NCI-H1930 (cell line): ENCODE measurements at places on chromosomes 13 and 19.

DNA sequence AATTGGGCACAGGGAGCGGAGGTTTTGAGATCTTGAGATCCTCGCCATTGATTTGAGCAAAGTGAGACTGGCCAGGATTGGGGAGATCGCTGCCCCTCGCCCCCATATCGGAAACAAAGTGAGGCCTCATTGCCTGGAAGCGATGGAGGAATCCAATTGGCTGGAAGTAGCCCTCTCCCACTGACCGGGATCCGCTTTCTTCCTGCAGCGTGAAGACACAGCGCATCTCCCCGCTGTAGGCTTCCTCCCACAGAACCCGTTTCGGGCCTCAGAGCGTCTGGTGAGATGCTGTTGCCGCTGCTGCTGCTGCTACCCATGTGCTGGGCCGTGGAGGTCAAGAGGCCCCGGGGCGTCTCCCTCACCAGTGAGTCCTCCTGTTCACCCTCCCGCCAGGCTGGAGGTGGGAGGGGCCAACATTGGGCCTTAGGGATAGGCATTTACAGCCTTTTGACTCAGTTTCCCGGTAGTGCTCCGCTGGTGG lies 438 bp downstream of the PRKCSH start:
- no peak for DNase-seq

DNA sequence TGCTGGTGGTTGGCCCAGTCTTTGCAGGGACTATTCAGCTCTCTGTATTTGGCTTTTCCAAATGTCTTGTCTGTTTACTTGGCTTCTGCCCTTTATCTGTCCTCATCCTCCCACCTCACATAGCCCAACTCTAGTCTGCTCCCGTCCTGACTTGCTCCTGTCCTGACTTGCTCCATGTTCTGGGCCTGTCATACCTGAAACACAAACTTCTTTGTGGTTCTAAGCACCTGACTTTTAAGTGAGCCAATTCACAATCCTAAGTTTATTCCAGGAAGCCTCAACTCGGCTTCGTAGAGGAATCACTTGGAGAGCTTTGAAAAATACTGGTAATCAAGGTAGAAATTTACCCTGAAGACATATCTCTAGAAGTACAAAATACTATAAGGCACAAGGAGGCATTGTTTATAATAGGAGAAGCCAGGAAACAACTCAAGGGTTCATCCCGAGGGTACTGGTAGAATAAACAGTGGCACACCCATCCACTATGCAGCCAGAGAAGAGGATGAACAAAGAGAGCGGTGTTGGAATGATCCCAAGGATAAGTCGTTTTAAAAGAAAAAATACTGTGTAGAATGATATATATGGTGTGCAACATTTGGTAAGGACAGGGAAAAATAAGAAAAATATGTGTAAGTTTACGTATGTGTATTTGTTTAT lies 284.5 kb downstream of the FGF14 start:
- DNase-seq, result no peak

DNA sequence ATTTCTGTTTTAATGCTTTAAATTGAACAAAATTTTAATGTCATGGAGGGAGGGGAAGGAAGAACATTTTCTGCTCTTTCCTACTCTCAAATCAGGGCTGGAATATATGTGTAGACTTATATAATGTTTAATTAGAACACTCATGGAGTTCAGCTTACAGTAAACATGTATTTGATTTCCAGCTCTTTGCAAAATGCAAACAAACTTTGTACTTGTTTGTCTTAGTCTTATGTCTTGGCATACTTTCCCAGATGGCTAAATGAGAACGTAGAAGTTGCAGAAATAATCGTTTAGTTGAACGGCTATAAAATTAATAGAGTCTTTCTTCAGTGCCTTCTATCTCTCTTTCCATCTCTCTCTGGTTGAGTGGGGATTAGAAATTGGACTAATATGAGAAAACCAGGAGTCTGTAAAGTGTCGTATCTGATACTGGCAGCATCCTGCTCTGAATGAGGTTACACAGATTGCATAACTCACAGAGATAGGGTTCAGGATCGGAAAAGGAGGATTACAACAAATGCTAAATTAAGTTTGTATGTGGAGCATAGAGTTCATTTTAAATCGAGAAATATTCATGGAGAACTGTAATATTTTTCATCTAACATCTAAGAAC lies 82.3 kb downstream of the FGF9 start:
- no peak for DNase-seq

DNA sequence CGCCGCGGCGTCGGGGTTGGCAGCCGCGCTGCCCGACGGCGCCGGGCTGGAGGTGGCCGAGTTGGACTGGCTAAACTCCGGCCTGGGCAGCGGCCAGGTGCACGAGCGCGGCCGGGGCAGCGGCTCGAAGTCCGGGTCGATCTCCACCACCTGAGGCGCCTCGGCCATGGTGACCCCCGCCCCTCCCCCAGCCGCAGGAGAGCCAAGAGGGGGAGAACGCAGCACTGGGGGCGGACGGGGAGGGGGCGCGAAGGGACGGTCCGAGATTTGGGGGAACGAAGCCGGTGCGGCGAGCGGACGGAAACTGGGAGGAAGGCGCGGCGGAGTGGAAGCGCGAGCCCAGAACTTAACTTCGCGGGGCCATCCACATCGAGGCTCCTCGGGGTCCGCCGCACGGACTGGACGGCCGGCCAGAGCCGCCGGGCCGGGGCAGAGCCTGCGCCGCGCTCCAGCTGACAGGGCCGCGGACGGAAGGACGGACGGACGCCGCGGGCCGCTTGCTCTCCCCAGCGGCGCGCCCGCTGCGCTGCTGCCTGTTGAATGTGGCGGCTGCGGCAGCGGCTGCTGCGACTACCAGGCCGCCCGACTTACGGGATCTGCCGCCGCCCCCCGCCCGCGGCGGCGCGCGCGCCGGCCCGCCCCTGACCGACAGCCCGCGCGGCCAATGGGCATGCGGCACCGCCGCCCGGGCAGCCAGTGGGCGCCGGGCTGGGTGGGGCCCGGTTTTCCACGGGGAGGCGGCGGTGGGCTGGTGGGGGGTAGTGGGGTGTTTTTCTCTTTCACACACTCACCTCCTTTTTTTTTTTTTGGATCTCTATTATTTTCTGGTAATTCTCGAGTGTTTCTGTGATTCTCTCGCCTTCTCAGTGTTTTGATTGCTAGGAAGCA lies at the start of gene FOXO1:
Gene FOXO1, minus strand, starts transcription at position 597 of the 888 bp plus-strand sequence. Its CDS starts 429 bp downstream, at position 168.
- DNase-seq, result peak; percentile 88

DNA sequence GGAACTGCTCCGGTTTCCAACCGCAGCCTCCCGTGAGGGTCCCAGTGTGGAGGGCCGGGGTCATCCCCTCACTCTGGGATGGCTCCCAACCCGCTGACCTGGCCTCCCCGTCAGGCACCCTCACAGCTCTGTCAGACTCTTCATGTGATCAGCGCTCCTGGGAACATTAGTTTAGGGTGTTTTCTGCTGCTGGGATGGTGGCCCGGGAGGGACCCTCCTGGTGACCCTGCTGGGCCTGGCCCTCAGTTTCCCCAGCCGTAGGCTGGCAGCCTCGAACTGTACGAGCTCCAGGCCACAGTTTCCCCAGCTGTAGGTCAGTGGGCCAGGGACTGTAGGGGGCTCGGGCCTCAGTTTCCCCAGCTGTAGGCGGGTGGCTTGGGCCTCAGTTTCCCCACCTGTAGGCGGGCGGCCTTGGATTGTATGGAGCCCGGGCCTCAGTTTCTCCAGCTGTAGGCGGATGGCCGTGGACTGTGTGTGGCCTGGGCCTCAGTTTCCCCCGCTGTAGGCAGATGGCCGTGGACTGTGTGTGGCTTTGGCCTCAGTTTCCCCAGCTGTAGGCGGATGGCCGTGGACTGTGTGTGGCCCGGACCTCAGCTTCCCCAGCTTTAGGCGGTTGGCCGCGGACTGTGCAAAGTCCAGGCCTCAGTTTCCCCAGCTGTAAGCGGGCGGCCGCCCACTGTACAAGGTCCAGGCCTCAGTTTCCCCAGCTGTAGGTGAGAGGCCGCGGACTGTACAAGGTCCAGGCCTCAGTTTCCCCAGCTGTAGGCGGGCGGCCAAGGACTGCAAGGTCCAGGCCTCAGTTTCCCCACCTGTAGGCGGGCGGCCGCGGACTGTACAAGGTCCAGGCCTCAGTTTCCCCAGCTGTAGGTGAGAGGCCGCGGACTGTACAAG lies 1.3 kb upstream of the PTBP1 start:
- no peak for DNase-seq

GRCh38 chr13:101121608-101122007 lies 294.7 kb downstream of the NALCN start:
- DNase-seq, result no peak

GRCh38 chr13:29315847-29316246 lies 279.6 kb downstream of the SLC7A1 start:
- no peak for DNase-seq

DNA sequence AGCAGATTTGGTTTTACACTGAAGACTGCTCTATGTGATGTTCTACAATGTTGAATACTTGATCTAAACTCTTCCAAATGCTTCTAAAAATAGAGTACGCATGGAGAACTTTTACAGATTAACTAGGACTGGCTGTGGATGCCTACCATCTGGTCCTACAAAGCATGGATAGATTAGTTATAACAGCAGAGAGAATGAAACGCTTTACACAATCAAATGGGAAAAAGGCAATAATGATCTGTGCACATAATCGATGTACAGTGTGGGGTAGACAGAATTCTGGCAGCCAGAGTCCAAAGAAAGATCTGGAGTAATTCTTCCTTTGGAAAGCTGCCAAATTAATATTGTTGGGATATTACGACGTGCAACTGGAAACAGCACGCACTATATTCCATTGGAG lies 1885.5 kb upstream of the PRR20A start:
- no peak for DNase-seq

DNA sequence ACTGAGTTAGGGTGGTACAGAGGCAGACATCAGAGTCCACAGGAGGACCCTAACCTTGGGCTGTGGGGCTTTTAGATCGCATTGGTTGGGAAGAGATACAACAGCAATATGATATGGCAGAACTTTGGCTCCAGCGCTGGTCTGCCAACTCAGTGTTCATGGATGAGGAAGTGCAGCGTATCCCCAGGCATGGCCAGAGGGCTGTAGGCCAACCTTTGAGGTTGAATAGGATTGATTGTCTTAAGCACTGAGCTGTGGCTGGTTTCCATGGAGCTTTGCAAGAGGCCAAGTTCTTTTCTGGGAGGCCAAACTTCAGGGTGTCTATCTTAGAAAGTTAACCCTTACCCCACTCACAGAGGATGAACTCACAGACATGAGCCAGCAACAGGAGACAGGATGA lies 144.1 kb upstream of the TMTC4 start:
- no peak for DNase-seq

GRCh38 chr19:52923778-52924593 lies 758 bp upstream of the ZNF888 start:
- no peak for DNase-seq

GRCh38 chr19:56538254-56538760 lies 441 bp upstream of the ZFP28 start:
- peak; percentile 84 for DNase-seq

DNA sequence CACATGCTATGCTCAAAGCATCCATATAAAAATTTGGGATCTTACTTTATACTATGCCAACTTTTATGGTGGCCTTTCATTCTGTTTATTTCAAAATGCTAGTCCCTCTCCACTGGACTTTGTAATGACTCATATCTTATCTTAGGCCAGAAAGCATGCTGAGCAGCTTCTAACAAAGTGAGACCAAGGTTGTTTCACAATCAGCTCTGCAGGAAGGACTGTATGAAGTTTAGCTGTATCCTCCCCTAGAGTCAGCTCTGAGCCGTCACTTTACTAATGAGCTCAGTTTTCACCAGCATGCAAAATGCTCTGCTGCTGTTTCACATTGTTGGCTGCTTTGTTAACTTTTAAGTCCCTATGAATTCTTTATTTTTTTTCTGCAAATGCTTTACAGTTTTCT lies 1608.8 kb downstream of the OLFM4 start:
- no peak for DNase-seq

- DNase-seq, result no peak
Observed at GRCh38 chr13:79496188-79496587, 15.2 kb downstream of the NDFIP2 start.

GRCh38 chr19:46357846-46358583 lies 11.1 kb downstream of the PPP5C start:
- DNase-seq, result no peak

- DNase-seq, result peak; percentile 84
Observed at GRCh38 chr19:41641879-41642485, 15.1 kb upstream of the CEACAM4 start.

GRCh38 chr19:48638831-48639381 lies 1.7 kb upstream of the DBP start:
- no peak for DNase-seq

- DNase-seq, result no peak
Observed at GRCh38 chr19:7718668-7719067, 13.2 kb downstream of the CLEC4G start.

DNA sequence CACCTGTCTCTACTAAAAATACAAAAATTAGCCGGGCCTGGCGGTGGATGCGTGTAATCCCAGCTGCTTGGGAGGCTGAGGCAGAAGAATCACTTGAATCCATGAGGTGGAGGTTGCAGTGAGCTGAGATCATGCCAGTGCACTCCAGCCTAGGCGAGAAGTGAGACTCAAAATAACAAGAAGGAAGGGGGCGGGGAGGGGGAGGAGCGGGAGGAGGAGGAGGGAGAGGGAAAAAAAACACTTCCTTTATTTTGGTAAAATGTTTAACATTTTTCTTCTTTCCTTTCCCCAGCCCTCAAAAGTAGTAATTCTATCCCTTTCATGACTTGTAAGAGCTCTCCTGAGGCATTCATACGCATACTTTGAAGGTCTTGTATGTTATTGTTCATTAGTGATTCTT lies 44.3 kb downstream of the SPRY2 start:
- DNase-seq, result no peak

- no peak for DNase-seq
Observed at GRCh38 chr19:42411581-42412178, 15.5 kb downstream of the LIPE start.

DNA sequence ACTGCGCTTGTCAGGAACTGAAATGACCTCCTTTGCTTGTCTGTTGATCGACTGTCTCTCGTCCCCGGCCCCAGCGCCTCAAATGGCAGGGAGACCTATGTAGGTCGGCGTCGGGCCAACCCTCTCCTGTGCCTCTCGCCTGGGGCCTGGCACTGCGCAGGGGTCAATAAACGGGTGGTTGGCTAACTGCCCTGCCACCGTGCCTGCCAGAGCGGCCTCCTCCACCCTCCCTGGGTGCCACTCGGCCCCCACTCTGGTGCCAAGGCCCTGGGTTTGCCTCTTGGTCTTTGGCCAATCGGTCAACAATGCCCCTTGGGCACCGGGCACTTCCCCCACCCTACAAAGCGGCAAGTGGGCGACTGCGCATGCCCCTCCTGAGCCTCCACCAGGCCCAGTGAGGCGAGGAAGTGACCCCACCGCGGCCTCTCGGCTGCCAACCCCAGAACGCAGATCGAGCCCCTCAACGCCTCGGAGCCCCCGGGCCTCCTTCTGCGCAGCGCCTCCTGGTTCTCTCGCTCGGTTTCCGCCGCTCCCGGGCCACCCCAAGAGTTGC lies 1.1 kb downstream of the KEAP1 start:
- no peak for DNase-seq

- peak; percentile 65 for DNase-seq
Observed at GRCh38 chr19:56837004-56837403, 3.5 kb downstream of the PEG3 start.
